ENCODE measurements at places on chromosomes 4 and X. TPM values are rescaled to one million over a fixed set of nuclear protein-coding genes. Genes with fewer than 3 reads are reported as not detected.

The DIPK2B gene
- total RNA-seq = under 0.01 TPM

The SLC26A1 gene
- total RNA-seq = 0.09 TPM

The STK32B gene
- total RNA-seq = 1.6 TPM

The DUX4 gene
- not detected for total RNA-seq

The ANXA5 gene
- 809 TPM for total RNA-seq

The NUDT10 gene
- 2.1 TPM for total RNA-seq

The EDNRA gene
- total RNA-seq = 3.9 TPM

Data from smooth muscle cell of the umbilical artery (primary cell).